Renal cortical epithelial cell (primary cell): ENCODE measurements at places on chromosomes 3 and 15.

DNA sequence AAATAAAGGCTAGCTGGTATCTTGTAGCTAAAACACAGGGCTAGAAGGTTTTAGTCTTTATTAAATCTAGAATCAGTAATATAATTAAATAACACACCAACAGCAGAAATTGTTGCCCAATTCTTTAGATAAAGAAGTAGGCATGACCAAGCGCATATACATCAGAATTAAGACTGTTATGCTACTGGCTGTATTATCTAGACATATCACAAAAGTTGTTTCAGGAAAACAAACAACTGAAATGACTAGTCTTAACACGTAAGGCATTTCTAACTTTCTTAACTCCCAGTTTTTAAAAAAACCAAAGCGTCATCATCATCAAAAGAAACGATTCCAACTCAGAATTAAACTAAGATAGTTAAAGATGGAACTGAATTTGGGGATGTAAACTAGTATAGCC, 55.4 kb downstream of the EMC4 start:
- DNase-seq: no peak

DNA sequence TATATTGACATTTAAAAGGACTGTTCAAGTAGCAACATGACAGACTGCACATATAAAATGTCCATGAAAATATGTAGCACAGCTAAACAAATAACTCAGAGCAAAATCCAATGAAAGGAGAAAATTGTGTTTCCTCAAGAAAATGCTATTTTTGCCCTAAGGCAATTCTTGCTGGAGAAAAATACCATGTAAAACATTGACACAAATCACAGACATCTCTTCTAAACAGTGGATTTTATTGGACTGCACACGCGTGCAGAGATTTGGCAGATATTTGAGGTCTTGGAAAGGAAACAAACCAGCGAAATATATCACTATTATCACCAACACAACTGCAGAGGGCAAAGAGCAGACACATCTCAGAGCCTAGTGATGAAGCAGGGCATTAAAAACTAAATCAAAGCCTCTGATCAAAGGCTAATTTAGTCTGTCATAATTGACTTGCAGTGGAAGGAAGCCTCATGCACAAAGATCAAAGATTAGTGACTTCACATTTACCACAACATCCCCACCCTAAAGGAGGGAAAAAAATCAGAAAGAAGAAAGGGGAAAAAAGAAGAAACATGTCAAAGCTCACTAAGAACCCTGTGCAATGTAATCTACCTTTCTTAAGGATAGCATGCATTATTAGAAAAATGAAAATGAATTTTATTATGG, 52.4 kb downstream of the CHL1 start:
- peak; percentile 18 for DNase-seq

DNA sequence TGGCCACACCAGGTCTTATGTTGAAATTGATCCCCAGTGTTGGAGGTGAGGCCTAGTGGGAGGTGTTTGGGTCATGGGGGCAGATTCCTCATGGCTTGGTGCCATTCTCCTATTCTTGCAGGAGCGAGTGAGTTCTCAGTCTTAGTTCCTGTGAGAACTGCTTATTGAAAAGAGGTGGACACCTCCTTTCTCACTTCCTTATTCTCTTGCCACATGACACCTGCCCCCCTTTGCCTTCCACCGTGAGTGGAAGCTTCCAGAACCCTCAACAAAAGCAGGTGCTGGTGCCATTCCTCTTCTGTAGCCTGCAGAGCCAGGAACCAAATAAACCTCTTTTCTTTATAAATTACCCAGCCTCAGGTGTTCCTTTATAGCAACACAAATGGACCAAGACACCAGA, 318.1 kb upstream of the MCTP2 start:
- no peak for DNase-seq

GRCh38 chr3:25469558-25469957, 41.5 kb downstream of the RARB start:
- no peak for DNase-seq

DNA sequence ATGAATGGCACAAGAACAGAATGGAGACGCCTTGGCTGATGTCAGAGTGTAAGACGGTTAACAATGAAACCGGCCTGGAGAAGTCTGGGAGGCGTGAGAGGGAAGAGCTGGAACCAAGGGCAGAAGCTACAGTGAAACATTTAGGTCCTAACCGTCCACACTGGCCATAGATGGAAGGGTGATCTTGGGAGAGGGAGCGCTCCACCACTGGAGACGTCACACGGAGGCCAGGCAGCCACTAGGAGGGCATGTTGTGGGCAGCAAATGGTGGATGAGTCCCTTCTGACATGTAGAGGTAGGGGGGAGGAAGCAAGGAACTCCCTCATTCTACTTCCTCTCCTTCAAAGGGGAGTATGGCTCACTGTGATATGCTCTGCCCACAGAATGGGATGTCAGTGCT, 23.8 kb downstream of the FEM1B start:
- no peak for DNase-seq

GRCh38 chr15:67863442-67863987, 23.7 kb upstream of the RNU6-1 start:
- DNase-seq: no peak

- no peak for DNase-seq
Measured at GRCh38 chr3:148901987-148902791, 37.1 kb downstream of the CPA3 start.

DNA sequence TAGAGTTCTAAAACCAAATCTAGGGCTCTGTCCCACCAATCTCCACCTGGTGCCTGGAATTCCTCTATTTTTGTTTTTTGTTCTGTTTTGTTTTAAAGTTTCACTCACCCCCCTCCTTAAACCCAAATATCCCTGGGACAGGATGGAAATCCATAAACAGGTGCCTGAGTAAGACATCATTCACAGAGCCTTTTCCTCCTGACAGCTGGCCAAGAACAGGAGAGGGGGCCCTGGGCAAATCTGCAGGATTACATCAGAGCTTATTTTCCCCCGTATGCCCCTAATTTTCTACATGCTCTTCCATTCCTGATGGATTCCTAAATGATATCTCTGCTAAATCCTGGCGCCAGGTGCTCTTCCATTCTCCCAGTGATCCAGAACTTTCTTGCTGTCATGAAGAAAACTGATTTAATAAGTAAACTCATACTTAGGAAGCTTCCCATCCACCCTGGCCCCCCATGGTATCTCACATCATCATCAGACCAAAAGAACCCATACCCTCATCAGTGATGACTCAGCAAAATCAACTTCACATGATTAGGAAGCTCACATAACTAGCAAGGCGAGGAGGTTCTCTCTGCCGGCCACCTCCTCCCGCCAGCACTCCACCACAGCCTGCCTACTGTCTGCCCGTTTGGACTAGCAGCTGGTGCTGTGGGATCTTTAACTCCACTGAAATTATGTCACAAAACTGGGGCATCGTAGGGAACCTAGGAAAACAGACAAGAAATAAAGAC, 61.0 kb downstream of the LIPC start:
- DNase-seq: no peak
